ENCODE measurements at places on chromosomes 2 and 18.

- DNase-seq, result no peak
Measured at GRCh38 chr18:51185075-51185474, 12.4 kb downstream of the MEX3C start.

DNA sequence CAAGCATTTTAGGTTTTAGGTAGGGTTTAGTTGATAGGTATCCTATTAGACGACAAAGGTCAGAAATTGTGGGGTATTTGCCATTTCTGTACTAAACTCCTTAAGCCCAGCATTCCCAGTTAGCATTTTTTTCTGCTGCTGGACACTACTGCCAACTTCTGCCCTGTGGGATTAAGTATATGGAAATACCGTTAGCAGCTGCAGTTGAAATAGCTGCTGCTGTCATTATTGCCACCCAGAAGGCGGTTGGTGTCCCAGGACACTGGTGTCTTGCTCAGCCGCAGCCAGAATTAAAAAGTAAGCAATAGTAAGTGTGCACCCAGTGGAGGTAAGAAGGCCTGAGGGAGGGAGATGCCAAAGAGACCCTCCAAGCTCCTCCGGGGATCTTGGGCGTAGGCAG is 1.9 kb upstream of the UXS1 start:
- DNase-seq, result no peak

GRCh38 chr2:70551167-70551566 is 2.5 kb downstream of the TGFA start:
- no peak for DNase-seq

GRCh38 chr2:15751477-15751876 is 159.8 kb downstream of the DDX1 start:
- DNase-seq, result no peak

DNA sequence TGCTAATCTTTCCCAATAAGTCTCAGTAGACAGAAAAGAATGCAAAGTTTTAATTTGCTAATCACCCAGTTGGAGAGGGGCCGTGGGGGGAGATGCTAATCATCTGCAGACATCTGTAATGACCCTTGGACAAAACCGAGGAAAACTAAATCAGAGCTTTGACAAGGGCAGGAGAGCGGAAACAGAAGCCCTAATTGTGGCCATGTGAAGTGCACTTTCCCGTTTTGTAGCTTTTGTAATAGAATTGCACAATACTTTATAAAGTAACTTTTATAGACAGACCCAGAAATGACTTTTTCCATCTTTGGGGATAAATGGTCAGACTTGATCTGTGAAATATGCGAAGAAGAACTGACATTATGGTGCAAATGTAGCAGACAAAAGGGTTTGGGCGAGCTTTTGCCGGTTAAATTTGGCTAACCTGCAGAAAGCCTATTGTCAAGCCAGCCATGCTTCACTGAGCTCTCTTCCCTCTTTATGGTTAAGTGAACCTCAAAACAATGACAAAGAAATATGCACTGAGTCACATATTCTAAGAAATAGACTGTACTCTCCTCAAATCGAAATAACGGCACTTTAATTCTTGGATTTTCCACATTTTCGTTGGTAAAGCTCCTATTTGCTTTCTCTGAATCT is 980.1 kb upstream of the POU3F3 start:
- DNase-seq, result no peak

DNA sequence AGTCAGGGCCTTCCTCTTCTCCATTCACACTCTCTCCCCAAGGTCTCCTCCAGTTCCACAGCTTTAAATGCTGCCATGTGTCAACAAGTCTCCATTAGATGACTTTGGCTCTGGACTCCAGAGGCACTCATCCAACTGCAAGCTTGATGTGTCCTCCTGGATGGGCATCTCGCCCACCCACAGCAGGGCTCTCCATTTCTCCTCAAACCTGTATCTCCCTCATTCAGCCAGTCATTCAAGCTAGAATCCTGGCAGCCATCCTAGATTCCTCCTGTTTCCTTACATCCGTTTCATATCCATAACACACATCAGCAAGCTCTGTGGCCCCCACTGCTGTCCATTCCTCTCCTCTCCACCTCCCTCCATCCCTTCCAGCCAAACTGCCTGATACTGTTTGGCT is 88.4 kb upstream of the AFF3 start:
- no peak for DNase-seq

- DNase-seq, result no peak
Measured at GRCh38 chr2:179096090-179096489, 46.2 kb upstream of the CCDC141 start.

- no peak for DNase-seq
Measured at GRCh38 chr2:213246497-213247281, 37.6 kb upstream of the SPAG16 start.

DNA sequence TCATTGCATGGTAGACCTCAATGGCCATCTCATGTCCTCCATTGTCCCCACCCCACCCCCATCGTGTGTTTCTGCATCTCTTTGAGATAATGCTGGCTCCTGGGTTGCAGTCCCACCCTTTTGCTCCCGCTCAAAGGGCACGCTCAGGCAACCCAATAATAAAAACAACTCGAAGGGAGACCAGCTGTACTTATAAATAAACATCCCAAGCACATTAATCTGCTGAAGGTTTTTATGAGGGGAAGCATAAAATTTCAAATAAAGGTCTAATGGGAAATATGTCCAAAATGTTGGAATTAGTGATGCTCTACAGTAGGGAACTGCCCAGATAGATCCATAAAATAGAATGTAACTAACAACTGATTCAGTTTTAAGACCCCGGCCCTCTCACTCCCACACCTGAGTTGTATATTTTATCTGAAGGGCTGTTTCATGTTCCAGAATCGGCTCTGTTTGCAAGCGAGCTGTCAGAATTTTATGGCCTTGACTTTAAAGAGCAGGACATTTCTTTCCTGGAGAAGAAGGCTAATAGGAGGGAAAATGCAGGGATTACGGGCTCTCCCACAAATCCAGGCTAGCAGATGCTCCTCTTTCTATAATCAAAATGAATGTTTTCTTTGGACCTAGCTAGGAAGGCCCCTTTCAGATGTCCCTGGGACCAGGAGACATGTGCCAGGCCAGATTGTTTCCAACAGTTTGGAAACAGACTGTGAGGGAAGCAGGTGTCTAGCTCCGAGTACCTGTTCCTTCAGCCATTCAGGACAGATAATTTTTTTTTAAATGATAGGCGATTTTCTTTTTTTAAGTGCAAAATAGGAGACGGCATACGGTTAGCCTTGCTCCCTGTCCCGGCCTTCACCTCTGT is 103.7 kb downstream of the APOB start:
- no peak for DNase-seq

DNA sequence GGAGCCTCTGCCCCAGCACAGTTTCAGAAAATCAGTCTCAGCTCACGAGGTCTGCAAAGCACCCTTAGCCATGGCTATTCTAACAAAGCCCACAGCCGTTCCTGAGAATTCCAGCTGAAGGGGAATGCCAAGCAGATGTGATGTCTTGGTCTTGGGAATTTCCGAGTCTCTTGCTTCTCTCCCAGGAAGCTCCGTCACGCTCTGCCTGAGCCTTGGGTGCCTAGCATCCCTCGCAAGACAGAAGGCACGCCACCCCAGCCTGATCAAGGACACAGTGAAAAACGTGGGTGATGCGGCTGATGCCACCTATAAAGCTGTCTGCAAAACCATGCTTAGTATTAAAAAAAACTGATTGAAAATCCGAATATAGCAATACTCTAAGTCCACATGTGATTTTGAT is 254.6 kb downstream of the SH3BP4 start:
- no peak for DNase-seq

- no peak for DNase-seq
Measured at GRCh38 chr2:25418944-25419677, 77.4 kb upstream of the DNMT3A start.

GRCh38 chr18:55179425-55179824 is 220.2 kb upstream of the CCDC68 start:
- DNase-seq, result no peak

DNA sequence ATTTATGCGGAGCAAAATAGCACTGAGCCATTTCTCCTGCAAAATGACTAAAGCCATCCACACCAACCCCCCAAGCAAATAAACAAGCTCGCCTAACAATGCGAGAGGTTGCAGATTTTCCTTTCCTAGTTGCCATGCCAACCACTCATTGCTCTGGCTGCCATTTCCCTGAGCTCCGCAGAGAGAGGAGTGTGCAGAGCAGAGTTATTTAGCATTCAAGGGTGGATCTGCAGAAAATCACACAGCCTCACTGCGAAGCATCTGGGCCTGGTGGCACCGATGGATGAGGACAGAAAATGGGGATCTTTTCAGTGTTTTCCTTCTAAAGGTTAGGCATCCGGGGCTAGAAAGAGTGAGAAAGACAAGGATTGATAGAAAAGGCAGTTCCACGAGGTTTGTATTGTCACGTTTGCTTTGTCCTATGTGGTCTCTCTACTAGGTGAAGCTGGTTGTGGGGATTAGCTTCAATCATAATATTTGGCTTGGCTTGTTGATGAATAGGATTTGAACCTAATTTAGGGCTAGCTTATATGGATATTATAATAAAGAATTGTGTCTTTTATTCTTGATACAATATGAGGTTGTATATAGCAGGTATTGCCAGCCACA is 110.2 kb upstream of the UNC80 start:
- DNase-seq, result no peak

DNA sequence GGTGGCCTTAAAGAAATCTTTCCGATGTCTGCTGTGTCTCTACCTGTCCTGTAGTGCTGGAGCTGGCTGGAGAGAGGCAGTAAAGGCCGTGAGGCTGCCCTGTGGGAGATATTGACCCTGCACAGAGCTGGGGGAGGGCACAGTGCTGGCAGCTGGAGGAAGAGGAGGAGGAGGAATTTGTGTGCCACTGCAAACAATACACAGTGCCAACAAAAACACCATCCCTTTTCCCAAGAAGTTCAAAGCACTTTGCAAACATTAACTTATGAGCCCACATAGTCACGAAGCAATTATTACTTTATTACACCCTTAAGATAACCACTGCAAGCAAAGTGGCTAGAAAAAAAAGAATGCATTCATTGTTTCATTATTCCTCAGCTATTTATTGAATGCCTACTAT is 45.0 kb upstream of the CYTIP start:
- no peak for DNase-seq

GRCh38 chr2:32732912-32733472 is 105.1 kb downstream of the TTC27 start:
- DNase-seq, result no peak

DNA sequence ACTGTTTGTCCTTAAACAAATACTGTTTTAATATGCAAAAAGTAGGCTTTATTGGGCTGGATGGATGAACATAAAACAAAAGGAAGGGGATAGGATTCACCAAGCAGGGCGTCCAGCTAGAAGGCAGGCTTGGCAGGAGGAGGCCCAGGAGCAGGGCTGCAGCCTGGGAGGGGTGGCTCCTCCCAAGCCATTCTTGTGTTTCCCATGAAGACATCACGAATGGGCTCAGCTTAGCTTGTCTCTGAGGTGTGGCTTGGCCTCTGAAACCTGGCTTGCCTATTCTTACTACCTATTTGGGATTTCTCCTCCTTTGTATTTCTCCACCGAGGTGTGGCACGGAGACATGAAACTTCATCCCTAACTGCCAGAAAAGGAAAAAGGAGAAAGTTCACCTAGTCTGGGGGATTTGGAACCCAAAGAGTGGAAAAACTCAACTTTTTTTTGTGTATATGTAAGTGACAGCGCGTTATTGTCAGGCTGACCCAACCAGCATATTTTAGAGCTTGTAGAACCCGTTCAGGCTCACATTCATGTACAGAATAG is 481.9 kb upstream of the SPRED2 start:
- no peak for DNase-seq

- no peak for DNase-seq
Measured at GRCh38 chr2:222242532-222242931, 56.3 kb downstream of the PAX3 start.

DNA sequence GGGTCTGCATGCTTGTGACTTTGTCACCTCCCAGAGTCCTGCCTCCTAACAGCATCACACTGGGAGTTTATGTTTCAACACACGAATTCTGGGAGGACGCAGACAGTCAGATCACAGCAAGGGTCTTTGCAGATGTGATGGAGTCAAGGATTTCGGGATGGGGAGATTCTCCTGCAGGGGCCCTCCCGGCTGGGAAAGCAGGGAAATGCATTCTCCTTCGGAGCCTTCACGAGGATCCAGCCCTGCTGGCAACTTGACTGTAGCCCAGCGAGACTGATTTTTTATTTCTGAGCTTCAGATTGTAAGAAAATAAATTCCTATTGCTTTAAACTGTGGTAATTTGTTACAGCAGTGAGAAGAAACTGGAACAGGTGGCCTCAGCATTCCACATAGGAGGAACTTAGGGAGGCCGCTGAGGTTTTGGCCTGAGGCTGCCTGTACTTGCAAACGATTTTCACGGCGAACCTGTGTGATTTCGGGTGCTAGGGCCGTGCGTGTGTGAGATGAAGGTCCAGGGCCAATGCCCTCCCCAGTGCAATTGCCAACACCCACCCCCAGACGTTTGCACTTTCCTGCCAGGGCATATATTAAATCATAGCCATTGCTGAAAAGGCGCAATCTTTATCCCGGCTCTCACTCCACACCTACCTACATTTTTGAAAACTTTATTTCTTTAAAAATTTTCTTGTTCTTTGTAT is 79.8 kb downstream of the ASB1 start:
- no peak for DNase-seq

- DNase-seq, result no peak
Measured at GRCh38 chr2:49937432-49937831, 783.1 kb upstream of the FSHR start.

- DNase-seq, result no peak
Measured at GRCh38 chr2:14700753-14701152, 68.2 kb downstream of the LRATD1 start.

GRCh38 chr2:187349326-187349944 is 98.6 kb downstream of the CALCRL start:
- no peak for DNase-seq

DNA sequence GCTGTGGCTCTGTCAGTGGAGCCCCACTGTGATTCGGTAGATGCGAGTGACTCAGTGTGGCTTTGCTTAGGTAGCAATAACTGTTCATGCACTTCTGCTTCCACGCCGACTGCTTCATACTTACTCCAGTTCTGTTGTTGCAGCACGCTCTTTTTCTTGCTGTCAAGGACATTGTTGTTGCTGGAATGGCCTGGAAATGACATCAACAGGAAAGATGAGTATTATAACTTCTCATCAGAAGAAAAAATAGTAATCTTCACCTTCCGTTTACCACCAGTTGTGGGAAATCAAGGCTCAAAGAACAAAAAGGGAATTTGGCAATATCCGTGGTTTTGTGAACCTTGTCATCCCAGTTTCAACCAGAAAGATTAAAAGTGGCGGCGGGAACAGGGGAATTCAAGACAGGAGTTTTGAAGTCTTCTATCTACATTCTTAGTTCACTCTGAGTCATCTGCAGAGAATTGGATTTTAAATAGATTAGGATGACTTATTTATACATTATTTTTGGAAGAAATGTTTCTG is 8.3 kb downstream of the TM4SF20 start:
- no peak for DNase-seq

GRCh38 chr2:104826016-104826415 is 27.9 kb upstream of the POU3F3 start:
- DNase-seq, result no peak

DNA sequence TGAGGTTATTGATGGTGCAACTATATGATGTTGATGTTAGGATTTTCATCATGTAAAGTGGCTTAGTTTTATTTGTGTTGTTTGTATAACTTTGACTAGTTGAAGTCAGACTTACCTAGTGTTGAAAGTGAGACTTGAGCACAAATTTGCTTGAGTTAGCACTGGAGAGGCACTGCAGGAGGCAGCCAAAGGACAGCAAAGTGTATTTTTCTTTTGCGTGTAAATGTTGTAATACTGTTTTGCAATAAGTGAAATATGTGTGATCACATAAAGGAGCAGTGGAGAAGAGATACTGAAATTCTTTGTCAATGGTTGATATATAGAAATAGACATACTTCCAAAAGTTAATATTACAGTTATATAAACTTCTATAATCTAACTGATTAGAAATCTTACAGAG is 332.0 kb upstream of the RAB12 start:
- no peak for DNase-seq

GRCh38 chr2:205696927-205697441 is 14.7 kb downstream of the NRP2 start:
- DNase-seq, result no peak
